ENCODE measurements at places on chromosomes 13 and 19.

DNA sequence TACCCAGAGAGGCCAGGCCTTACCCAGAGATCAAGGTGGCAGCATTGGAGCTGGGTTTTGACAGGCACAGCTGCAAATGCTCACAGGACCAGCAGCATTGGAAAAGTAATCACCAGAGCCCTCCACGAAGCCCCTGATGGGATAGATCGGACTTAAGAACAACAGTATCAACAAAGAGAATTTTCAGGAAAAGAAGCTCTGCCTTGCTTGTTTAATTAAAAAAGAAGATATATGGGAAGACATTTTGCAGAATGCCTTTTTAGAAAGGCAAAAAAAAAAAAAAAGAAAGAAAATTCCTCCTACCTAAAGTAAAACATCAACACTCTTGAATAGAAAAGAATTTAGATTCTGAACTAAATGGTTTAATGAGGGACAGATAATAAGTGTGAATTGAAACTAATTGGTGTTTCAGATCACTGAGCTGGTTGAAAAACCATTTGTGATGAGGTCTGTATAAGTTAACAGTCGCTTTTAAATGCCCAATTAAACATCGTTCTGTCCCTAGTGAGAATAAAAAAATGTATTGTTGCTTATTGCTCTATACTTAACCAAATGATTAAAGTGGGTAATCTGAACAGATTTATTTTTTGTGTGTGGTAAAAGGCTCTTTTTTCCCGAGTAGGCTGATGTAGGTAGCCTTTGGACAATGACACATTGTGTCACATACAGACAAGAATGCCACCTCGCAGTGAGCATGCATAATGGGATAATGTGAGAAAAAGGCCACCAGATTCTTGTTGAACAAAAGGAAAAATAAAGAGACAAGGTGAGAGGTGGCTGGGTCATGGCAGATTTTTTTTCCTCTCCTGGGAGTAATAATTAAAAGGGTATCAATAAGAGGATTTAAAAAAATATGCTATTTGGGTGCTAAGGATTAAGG is 93.0 kb upstream of the ARGLU1 start:
- DNase-seq, result no peak

GRCh38 chr19:20167651-20168122 is 673 bp downstream of the ZNF486 start:
- no peak for DNase-seq

- DNase-seq, result no peak
These were observed 5.4 kb downstream of the RSPH6A start for GRCh38 chr19:45809643-45810159.

DNA sequence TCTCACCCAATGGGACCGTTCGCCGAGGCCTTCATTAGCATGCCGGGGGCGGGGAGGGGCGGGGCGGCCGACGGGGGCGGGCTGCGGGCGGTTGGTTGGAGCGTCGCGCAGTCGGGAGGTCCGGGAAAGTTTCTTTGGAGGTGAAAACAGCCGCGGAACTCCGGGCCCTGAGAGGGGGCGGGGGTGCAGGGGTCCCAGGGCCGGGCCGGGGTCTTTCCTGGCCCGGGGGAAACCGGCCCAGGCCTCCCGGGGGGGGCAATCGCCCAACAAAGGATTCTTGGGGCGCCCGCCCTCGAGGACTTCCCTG is at the start of gene HMG20B:
TSS of gene HMG20B (plus strand) at position 90 of the 307 bp plus-strand sequence. CDS start 366 bp downstream, outside the sequence.
- no peak for DNase-seq

GRCh38 chr19:1107661-1108261 is 4.0 kb downstream of the GPX4 start:
- no peak for DNase-seq

- no peak for DNase-seq
These were observed 3.2 kb downstream of the CCNP start for GRCh38 chr19:40223135-40223822.

DNA sequence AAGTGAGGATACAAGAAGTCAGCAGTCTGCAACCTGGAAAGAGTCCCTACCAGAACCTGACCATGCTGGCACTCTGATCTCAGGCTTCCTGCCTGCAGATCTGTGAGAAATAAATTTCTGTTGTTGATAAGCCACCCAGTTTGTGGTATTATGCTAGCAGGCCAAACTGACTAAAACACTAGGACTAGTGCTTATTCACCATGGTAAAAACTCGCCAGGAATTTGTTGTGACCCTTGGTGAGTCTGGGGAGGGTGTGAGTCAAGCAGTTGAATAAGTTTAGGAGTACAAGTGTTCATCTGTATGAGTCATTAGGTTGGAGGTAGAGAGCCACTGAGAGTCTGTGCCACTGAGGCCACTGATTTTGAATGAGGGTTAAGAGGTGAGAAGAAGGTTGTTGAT is 3.6 kb downstream of the ZIK1 start:
- no peak for DNase-seq

DNA sequence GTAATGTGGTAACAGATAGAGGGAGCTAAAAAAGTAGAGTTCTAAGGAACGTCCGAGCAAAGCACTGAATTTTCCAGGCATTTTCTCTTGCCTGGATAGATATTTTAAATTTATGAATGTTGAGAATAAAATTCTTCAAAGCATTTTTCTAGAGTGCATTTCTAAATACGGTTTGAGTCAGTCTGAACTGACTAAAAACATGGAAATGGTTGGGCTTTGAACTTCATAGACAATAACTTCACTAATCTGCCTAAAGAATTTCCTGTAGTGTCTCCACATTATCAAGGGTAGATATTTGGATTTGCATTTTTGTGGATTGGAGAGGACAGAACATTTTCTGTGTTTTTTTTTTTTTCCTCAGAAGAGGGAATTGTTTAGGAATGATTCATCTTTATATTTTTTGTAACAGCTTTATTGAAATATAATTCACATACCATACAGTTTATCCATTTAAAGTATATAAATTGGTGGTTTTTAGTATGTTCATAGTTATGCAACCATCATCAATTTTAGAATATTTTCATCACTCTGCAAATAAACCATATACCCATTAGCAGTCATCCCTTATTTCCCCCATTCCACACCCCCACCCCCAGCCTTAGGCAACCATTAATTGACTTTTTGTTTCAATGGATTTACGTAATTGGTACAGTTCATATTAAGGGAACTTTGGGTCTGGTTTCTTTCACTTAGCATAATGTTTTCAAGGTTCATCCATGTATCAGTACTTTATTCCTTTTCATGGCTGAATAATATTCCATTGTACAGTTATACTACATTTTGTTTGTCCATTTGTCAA is 20.7 kb downstream of the GARRE1 start:
- no peak for DNase-seq

DNA sequence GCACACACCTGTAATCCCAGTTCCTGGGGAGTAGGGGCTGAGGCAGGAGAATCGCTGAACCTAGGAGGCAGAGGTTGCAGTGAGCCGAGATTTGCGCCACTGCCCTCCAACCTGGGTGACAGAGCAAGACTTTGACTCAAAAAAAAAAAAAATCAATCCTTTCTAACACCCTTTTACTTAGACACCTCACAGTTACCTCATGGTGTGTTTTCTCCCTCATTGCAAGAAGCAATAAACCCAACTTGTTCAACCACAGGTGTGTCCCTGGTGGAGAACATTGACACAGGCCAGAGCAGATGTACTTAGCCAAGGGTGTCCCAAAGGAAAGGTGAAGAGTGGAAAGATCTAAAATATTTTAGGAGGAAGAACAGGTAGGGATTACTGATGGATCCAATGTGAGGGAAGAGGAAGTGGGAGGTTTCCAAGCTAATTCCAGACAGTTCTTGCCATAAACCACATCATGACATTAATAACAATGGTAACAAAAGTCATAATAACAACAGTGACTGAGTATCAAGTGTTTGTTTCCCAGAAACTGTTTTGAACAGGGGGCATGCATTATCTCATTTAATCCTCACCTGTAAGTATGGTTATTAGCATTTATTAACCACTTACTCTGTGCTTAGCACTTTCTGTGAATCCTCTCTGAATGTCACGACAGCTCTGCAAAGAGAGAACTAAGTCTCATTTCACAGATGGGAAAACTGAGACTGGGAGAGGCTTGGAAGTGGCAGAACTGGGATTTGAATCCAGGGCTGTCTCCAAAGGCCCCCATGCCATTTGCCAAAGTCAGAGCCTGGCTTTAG is 3.1 kb upstream of the LYPD3 start:
- DNase-seq, result no peak

GRCh38 chr13:27446986-27447583 is 3.3 kb downstream of the MTIF3 start:
- DNase-seq, result peak; percentile 62

GRCh38 chr19:10516064-10516385 is 1.2 kb downstream of the S1PR5 start:
- DNase-seq, result no peak

GRCh38 chr13:71304861-71305260 is 562.1 kb downstream of the DACH1 start:
- no peak for DNase-seq

DNA sequence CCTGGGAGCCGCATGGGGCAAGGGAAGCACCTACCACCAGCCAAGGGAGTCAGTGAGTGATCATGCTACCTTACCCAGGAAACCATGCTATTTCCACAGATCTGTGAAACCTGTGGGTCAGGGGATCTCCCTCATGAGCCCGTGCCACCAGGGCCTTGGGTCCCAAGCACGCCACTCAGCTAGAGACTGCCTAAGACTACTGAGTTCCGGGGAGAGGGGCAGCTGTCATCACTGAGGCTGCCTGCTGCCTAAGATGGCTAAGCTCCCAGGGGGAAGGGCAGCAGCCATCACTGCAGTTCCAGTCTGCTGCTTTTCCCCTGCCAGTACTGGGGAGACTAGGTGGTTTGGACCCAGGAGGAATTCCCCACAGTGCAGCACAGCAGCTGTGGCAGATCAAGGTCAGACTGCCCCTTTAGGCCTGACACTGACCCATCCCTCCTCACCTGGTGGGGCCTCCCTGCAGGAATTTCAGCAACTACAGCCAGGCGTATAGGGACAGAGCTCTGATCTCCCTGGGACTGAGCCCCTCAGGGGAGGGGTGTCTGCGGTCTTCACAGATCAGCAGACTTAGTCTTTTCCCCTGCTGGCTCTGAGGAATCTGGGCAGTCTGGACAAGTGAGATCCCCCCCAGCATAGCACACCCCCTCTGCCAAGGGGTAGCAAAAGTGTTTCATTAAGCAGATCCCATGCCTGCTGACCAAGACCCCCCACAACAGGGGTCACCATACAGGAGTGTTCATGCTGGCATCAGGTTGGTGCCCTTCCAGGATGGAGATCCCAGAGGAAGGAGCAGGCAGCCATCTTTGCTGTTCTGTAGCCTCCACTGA is 26.9 kb downstream of the VSTM2B start:
- no peak for DNase-seq

DNA sequence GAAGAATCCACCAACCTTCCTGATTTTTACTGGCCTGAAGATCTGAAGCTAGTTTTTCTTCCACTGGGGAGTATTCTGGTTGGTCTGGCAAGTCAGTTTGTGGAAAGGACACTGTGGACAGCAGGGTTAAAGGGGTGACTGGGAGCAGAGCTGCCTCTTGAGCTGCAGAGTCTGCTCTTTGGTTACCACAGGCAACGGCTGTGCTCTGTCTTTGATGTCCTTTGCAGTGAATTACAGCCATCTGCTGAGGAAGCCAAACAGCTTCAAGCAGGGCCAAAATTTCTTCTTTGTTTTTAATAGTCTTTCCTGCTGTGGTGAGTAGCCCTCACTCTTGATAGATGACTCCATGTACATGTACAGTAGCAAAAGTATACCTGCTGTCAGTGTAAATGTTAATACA is 75.7 kb downstream of the ZNF100 start:
- DNase-seq, result no peak

DNA sequence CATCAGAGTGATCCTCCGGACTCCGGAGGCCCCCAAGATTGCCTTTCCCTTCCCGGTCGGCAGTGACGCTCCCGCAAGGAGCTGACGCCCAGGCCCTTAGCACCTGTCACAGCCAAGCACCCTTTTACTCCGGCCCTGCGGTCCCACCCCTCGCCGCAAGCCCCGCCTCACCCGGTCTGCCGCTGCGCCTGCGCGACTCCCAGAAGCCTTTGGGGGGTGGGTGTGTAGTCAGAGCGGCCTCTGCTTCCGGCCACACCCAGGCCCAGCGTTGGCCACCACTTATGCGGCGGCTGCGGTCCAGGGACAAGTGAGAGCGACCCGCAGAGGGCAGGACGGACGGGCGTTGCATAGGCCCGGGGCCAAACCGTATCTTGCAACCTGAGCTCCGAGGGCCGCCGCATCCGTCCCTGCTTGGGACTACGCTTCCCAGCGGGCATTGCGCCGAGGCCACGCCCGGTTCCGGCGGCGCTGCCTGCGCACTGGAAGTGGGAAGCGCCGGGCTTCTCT is 441 bp upstream of the ZFP28 start:
- peak; percentile 86 for DNase-seq

DNA sequence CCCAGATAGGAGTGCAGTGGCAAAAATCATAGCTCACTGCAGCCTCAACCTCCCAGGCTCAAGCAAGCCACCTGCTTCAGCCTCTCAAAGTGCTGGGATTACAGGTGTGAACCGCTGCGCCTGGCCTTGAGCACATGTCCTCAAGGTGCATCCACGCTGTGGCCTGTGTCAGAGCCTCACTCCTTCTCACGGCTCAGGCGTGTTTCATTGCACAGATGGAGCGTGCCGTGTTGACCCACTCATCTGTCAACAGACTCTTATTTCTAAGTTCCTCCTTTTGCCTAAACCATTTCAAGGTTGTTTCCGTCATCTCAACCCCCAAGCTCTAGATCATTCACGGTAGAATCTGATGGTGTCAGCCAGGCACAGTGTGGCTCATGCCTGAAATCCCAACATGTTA is 28.2 kb downstream of the ATP8B3 start:
- DNase-seq, result no peak

DNA sequence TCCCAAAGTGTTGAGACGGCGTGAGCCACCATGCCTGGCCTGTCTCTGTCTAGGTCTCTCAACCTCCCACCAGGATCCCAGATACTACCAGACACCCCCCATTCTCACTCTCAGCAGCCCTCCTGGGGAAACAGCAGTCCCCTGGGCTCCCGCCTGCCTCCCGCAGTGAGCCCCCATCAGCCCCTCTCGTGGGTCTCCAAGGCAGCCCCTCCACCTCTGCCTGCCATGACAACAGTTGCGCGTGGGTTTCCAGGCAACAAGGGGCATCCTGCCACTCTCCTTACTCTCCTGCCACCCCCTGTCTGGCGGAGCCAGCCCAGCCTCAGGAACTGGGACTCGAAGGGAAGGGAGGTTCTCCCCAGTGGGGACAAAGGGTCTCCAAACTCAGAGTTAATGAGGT is 5.2 kb downstream of the LRRC4B start:
- no peak for DNase-seq

GRCh38 chr19:33374236-33374714 is 766 bp downstream of the CEBPG start:
- DNase-seq, result no peak
